ENCODE measurements at places on chromosomes 4 and X.

DNA sequence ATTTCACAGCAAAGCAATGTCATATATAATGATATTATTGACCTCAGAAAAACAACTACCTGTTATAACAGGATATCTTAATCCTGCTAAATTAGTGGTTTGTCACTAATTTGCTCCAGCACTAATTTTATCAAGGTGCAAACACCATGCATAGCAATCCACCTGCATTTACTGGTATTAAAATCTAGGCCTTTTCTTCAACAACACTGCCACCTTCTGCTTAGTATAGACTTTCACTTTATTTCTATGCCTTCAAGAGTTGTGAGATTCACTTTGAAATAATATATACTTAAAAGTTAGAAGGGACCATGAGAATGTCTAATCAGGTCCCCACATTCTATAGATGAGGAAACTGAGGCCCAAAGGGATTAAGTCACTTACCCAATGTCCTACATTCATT lies 82.1 kb upstream of the IQCM start:
- DNase-seq: peak; percentile 78

GRCh38 chr4:23516716-23517115 lies 373.1 kb downstream of the PPARGC1A start:
- peak; percentile 31 for DNase-seq

GRCh38 chrX:41881166-41881565 lies 42.2 kb downstream of the CASK start:
- DNase-seq: peak; percentile 36

DNA sequence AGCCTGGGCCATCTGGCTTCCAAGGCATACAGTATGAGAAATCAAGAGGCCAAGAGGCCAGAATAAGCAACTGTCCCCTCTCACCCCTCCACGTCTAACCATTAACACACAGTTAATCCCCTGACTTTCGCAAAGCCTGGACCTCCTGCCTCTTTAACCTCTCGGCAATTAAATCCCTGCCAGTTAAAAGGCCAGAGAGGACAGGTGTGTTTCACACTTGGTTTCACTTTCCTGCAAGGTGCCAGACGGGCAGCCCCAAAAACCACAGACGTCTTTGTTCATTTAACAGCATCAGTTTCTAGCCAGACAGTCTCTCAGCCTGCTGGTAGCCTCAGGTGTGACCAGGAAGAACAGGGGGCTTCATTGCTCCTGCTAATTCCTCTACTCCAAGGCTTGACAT lies 91.1 kb upstream of the KIT start:
- no peak for DNase-seq

GRCh38 chrX:134764202-134764785 lies 106.0 kb upstream of the PLAC1 start:
- peak; percentile 80 for DNase-seq

GRCh38 chr4:63348735-63349673 lies 1060.2 kb downstream of the TECRL start:
- DNase-seq: no peak

DNA sequence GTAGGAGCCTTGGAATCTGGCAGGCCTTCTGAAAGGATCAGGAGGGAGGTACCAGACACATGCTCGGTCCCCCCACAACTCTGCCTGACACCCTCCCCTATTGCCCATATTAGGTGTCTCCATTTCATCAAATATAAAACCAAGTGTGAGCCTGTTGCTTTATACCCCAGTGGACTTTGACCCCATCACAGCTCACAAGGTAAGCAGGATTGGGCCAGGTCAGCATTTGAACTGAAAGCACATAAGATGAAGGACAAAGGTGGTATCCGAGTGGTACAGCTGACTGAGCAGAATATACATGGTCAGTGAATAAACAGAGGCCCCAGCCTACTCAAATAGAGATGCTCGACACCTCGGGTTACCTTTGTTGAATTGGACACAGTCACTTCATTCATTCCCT lies 20.0 kb downstream of the SLC25A43 start:
- no peak for DNase-seq

- peak; percentile 70 for DNase-seq
Measured at GRCh38 chr4:139655116-139655515, 10.5 kb upstream of the MGST2 start.

DNA sequence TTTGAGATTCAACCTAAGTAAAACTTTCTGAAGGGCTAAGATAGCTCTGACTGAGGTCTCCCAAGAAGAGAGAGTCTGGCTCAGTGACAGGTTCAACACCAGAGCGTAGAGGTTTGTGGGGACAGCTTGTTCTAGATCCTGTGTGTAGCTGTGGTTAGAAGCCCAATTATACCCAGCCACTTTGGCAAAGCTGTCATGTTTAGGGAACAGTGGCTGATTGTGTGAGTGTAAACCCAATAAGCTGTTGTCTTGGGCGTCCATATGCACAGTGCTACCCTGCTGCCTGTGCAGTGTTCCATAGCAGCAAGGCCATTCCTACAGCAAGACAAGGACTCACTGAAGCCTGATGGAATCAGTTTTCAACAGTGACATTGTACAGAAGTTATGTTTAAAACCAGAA lies 11.2 kb upstream of the SCRG1 start:
- no peak for DNase-seq

DNA sequence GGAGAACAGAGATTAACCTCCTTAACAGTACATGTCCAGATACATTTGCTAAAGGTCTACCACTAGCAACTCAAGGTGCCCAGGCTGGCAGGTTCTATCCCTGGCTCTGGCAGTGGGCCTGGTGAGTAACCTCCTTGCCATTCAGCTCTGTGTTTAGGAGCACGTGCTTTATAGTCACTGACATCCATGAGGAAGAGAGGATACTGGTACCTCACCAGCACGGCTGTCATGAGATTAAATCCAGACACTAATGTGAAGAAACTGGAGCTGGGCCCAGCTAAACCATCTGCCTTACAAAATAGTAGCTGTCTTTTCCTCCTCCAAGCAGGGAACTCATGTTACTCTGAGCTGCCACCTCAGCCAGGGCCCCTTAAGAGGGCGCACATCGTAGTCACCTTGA lies 45.3 kb downstream of the GPRASP3 start:
- DNase-seq: no peak

DNA sequence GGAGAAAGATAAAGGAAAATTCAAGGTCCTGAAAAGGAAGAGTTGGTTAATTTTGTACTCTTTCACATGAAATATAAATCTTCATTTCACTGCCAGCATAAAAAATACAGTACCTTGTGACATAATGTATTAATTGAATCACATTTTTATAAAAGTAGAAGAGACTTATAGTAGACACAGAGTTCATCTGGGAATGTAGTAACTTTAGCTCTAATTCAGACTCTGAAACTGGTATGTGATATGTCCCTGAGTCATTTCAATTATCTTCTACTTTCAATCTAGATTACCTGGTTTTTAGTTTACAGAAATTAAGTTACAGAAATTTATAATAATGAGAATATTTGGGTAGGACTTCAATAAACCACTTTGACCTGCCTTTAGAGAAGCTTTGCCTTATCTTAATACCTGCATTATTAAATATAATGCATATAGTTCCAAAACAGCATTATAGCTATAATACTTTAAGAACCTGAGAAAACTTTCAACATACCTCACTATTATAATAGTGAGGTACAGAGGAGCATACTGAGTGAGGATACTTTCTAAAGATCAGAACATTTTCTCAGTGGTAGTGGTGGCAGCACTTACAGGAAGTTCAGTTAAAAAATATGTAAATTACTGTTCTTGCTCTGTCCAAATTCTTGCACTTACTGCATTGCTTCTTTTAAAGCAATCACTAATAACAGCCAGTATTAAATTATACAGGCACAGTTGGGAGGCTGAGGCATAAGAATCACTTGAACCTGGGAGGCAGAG lies 11.2 kb downstream of the NEK1 start:
- DNase-seq: no peak

DNA sequence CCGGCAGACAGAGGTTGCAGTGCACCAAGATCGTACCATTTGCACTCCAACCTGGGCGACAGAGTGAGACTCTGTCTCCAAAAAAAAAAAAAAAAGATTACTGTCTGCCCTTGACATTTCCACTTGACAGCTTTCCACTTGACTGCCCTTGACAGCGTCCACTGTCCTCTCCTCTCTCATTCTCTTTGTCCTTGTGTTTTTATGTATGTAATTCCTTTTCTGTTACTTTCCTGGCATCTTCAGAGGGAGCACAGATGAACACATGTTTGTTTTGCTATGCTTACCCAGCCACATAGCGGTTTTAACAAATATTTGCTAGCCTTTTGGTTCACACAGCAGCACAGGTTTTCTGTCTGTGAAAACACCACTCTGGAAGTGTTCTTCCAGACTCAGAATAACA lies 26.2 kb downstream of the SYAP1 start:
- DNase-seq: no peak

- peak; percentile 31 for DNase-seq
Measured at GRCh38 chrX:39152106-39152649, 350.9 kb downstream of the MID1IP1 start.

- DNase-seq: peak; percentile 56
Measured at GRCh38 chr4:30720021-30720660, at the start of gene PCDH7. TSS of gene PCDH7 (plus strand) at chr4:30720369. CDS start at chr4:30721423, 1,054 bp downstream.

DNA sequence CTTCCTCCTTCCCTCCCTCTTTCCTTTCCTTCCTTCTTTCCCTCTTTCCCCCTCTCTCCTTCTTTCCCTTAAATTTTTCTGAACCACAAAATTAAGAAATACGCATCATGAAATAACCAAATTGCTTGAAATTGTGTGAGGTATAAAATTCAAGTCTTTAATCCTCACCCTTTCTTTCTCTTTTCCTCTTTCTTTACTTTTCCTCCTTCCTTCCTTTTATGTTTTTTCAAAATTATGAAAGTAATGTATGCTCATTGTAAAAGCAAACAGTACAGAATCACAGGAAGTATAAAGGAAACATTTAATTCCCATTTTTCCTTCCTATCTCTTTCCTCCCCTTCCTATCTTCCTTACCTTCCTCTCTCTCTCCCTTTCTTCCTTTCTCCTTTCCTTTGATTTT lies 5.4 kb downstream of the ADGRG4 start:
- DNase-seq: no peak

GRCh38 chr4:94452476-94453371 lies 982 bp downstream of the PDLIM5 start:
- peak; percentile 57 for DNase-seq

- DNase-seq: no peak
Measured at GRCh38 chr4:97279391-97279790, 863.9 kb downstream of the STPG2 start.

DNA sequence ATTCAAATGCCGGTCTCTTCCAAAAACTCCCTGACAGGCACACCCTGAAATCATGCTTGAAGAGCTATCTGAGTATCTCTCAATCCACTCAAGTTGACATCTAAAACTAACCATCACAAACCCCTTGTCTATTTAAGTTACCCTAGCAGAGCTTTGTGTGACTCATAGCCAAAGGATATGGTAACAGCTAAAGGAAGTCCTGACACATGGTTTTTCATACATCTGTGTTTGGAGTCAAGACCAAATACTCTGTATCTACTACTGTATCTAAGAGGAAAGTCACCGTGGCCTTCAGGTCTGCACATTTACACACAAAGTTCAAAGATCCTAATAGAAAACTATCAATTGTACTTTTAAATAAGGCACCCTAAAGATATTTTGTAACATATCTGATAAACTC lies 239.6 kb upstream of the VCX start:
- no peak for DNase-seq

DNA sequence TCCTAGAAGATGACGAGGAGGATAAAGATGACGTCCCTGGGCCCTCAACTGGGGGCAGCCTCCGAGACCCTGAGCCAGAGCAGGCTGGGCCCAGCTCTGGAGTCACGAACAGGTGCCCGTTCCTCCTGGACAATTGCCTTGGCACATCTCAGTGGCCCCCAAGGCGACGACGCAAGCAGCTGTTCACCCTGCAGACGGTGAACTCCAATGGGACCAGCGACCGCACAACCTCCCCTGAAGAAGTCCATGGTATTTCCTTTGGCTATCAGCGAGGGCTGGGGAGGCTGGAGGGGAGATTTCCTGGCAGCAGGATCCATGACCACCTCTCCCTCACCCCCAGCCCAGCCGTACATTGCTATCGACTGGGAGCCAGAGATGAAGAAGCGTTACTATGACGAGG lies 11.9 kb downstream of the USP11 start:
- DNase-seq: no peak

DNA sequence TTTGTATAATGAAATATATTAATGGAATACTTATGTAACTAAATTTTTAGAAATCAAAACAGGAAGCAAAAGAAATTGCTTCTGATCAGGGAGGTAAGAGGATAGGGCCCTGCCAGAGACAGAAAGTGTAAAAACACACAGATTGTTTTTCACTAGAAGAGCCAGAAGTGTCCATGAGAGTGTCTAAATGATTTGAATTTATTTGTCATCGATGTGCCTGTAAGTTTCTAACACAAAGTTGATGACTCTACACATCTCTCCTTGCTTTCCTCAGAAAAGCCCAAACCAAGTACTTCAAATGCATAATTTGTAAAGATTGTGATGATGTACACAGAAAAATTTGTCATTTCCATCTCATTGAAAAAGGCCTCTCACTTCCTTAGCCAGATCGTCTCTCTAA lies 80.6 kb downstream of the TMEM156 start:
- DNase-seq: no peak

DNA sequence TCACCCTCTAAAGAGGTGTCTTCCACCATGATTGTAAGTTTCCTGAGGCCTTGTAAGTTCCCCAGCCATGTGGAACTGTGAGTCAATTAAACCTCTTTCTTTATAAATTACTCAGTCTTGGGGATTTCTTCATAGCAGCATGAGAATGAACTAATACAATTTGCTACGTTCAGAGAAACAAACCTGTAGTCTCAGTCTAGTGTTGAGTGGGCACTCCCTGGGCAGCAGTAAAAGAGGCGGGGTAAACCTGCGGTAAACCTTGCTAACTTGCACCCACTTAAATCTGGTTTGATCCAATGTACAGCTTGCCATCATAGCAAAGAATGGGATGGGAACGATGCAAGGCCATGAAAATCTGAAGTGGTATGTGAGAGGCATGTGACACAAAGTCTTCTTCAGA lies 22.4 kb downstream of the GRXCR1 start:
- DNase-seq: no peak

GRCh38 chr4:137375111-137375850 lies 157.0 kb downstream of the PCDH18 start:
- DNase-seq: no peak

DNA sequence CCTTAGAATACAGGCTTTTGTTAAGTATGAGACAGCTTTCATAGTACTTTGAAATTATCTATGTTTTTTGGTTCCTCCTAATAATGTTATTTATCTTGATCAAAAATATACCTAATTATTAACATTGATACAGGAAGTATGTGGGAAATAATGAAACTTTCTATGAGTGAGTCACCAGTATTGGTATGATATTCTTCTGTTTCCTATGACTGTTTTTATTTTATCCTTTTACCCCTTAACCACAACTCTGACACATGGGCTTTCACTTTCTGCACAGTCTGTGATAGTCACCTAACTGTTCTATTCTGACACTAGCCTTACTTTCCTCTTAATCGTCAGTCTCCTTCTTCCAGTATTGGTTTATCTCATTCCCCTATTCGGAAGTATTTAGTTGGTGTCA lies 4.7 kb downstream of the THAP9 start:
- peak; percentile 33 for DNase-seq

All from Kasumi-1 (cell line).